ENCODE measurements at places on chromosomes 12 and 14.

DNA sequence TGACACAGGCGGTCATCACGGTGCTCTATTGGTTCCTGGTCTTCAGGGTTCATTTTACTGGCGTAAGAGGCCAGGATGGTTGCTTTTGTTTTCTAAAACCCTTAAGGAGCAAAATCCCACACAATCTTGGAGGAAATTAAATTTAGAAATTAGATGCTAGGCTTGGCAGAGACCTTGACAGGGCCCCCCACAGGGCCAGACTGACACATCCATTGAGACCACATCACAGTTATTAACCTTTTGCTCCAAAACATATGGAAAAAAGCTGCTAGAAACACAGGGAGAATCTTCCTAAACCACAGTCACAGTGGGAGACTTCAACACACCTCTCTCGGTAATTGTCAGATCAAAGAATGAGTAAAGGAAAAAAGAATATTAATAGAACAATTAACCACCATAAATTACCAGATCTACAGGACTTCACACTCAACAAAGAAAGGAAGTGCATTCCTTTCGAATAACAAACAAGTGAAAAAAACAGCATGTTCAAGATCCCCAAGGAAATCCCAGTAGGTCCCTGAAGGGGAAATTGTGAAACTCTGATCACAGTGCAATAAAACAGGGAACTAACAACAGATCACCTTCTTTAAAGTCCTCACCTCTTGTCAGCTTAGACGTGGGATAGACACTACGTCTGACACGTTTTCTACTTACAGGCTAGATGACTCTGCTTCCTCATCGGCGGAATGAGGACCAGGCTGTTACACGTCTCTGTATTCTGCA is 40.2 kb upstream of the TMEM179 start:
- DNase-seq = no peak

DNA sequence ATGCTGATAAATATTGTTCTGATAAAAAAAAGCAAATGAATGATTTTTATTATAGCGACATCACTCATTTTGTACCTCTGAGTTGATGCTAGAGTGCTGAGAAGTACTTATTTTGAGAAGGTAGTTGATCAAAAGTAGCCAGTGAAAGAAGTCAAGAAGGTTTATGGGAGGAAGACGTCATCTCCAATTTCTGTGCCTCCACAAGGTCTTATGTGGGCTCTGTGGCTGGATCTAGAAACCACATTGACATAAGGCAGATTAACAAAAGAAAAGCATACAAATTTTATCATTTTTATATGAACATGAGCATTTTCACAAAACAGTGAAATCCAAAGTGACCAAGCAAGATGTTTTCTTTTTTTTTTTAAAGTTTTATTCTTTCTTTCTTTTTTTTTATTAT is 289.5 kb upstream of the FAR2 start:
- no peak for DNase-seq

DNA sequence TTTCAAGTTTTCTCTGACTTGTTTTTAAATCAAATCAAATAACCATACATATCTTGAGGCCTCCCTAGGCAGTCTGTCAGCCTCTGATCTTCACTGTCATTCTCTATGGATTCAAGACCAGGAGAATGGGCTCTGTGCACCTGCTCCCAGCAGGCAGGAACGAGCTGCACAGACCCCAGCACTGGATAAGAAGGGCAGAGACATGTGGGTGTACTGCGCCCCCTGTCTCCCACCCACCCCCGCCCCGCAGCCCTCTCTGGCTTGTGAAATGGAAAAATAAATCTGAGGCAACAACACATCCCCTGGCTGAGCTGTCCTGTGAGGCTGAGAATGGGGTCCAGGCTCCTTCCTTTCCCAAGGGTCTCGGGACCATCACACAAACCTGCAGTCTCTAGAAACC is 26.3 kb downstream of the CLMN start:
- DNase-seq = no peak

DNA sequence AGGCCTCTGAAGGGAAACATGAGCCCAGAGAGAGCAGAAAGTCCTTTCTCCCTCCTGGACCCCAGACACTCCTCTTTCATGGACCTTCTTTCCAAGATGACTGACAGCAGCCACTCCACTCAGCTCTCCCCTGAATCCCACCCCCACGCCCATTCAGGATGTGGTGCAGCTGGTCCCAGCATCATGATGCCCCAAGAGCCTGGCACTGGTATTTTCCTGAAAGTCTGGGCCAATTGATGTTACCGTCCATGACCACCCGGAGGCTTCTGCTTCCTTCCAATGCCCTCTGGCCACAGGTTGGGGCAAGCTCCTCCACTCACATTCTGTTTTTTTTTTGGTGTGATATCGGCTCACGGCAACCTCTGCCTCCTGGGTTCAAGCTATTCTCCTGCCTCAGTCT is 112.6 kb downstream of the CALM1 start:
- DNase-seq = no peak

DNA sequence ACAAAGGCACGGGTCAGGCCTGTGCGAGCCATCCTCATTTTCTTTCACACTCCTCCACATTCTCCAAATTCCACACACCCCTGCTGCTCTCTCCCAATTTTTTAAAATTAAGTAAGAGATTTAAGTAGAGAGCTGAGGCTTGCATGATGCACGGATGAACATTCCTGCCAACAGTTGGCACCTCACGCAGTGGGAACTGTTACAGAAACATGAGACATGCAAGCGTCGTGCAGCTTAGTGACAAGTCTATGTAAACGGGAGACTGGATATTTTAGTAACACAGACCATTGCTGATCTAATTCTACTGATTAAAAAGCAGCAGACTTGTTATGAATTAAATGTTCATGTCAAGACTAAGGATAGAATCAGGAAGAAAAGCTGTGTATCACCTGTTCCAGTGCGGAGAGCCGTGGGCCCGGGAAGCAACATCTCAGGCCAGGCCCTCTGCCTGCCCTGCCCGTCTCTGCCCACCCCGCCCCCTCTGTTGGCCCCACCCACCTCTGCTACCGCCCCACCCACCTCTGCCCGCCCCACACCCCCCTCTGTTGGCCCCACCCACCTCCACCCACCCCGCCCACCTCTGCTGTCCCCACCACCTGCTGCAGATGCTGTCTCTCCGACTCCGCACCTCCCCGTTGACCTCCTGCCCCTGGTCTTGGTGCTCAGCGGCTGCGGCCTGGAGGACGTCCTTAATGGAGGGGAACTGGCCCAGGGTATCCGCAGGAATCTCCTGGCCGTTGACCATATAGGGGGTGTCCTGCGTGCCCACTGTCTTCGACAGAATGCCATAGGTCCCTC is 21.2 kb downstream of the GOLGA3 start:
- no peak for DNase-seq
